ENCODE measurements at places on chromosomes 2 and 18.

GRCh38 chr2:231270221-231271114 is 72.0 kb downstream of the ARMC9 start:
- no peak for DNase-seq

GRCh38 chr18:11251229-11251890 is 102.0 kb upstream of the PIEZO2 start:
- DNase-seq, result no peak

DNA sequence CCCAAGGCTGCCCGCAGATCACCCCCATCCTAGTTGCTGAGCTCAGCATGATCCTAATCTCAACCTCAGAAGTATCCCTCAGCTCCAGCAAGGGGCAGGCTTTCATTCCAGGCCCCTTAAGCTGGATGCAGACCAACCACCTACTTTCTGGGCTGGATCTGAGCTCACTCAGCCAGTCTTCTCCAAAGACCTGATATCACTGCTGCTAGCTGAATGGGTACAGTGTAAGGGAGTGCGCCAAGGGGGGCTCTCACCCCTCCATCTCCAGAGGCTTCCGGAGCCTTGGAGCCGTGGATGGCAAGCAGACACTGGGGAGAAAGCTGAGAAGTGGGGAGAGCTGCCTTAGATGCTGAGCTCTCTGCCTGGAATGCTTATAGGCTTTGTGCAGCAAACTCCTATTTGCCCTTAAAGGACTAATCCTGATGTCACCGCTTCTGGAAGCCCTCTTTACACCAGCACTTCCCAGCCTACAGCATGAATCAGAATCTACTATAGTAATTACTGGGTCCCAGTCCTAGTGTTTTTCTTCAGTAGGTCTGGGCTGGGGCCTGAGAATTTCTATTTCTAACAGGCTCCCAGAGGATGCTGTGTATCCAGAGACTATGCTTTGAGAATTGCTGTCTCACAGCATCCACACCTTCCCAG is 31.0 kb downstream of the GYPC start:
- DNase-seq, result no peak

DNA sequence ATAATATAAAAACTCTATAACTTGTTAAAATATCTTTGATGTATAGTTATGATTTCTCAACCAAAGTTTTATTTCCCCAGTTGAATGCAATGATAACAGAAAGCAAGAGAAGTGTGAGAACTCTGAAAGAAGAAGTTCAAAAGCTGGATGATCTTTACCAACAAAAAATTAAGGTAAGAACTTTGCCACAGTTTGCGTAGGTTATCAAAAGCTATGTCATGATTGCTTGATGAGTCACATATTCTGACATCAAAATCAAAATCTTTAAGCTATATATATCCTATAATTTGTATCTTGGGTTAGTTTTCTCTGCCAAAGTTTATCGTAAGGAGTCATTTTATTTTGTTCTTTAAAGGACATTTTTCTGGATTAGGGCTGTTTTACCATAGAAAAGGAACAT is 35.0 kb downstream of the NDC80 start:
- DNase-seq, result no peak

DNA sequence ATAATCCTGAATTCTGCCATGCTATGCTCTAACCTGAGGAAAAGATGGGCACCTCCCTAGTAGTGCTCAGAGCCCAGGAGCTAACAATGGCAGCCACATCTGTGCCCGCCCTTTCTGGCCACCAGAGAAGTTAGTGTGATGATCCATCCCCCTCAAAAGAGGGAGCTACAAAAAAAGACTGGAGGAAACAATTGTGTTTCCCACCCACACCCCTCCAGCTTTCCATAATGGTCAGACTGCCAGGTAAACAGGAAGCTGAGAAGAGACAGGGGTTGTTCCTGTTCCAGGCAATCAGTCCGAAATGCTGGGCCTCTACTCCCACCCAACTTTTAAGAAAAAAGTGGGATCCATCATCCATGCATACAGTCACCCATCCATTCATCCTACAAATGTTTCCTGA is 3.2 kb downstream of the TBC1D8 start:
- no peak for DNase-seq

DNA sequence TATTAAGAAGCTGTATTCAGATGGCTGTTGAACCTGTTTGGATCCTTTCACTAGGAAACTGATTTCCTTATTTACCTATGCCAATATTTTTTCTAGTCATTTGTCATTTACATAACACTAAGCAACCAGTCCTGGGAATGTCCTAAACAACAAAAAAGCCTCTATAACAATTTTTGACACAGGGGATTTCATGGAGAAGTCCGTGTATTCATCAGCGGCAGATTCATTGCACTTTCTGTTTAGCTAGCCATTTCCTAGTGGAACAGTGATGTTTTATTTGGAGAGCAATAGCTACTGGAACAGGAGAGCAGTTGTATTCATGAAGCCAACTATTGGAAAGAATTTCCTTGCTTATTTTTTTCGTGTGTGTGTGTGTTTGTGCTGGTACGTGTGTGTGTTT is 604.3 kb upstream of the POU3F3 start:
- DNase-seq, result no peak

- no peak for DNase-seq
These were observed 21.5 kb downstream of the DYSF start for GRCh38 chr2:71474744-71475397.

DNA sequence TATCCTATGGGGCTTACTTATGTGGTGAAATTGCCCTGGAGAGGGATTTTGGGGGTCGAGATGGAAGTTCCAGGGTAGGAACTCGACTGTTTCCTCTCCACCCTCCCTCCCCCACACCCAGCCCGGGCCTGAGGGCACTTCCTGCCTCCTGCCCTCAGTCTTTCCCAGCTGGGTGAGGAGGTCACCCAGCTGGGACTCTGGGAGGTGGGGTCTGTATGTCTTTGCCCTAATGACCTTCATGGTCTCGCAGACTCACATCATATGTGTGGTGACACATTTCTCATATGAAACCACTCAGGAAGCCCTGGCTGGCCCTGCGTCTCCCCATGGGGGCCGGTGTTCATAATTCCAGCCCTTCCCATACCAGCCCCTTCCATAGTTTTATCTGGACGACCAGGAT is 12.4 kb downstream of the ATOH8 start:
- DNase-seq, result no peak

DNA sequence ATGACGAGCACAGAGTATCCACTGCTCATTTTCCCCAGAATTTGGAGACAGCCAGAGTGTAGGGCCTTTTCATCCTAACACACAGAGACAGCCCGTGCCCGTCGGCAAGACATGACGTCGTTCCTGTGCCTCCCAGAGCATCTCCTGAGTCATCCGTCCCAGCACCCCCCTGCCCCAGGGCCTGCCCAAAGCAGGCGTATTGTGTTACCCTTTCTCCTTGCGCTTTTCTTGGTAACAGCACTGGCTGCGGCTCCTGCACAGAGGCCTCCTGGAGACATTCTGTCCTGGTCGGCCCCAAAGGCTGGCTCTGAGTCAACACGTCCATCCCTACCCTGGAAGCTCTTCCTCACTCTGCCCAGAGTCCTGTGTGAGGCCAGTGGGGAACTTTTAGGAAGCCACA is 217.1 kb downstream of the KLHL29 start:
- no peak for DNase-seq

- no peak for DNase-seq
These were observed 91.7 kb downstream of the DYSF start for GRCh38 chr2:71544919-71545571.

GRCh38 chr2:224892574-224893204 is 149.6 kb downstream of the DOCK10 start:
- DNase-seq, result no peak

- DNase-seq, result no peak
These were observed 72.6 kb upstream of the DAPL1 start for GRCh38 chr2:158722266-158723105.

- DNase-seq, result no peak
These were observed 33.0 kb downstream of the INPP5D start for GRCh38 chr2:233093166-233093448.

- DNase-seq, result no peak
These were observed 48.0 kb upstream of the ID2 start for GRCh38 chr2:8633735-8634313.

- no peak for DNase-seq
These were observed 2.4 kb downstream of the CXXC1 start for GRCh38 chr18:50285071-50285470.

- DNase-seq, result no peak
These were observed 9.4 kb downstream of the ODC1 start for GRCh38 chr2:10438688-10439087.

DNA sequence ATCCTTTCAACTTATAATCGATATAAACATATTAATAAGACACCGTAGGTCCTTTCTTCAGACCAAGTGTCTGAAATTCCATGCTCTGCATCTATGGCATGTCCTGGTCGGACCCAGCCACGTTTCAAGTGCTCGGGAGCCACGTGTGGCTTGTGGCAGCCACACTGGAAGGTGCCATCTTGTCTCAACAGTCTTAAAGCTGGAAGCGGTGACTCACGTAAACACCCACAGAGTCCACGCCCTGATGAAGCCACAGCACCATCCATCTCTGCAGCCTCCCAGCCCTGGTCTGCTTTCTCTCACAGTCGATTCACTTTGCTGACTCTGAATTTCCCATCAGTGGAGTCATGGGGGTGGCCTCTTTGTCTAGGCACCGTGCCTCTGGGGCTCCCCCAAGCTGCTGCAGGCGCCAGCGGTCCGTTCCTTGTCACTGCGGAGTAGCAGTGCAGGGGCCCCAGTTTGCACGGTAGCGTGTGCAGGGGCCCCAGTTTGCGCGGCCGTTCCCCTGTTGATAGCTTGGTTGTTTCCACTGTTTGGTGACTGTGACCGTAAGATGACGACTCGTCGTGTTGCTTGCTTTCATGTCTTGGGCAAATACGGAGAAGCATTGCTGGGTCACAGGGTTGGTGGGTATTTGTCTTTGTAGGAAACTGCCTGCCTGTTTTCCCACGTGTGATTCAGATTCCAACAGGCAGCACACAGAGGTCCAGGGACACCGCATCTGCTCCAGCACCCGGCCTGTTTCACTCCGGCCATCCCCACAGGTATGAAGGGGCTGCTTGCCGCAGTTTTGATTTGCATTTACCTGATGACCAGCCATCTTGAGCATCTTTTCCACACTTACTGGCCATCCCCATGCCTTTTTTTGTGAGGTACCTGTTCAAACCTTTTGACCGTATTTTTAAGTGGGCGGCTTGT is 240.3 kb downstream of the HDAC4 start:
- no peak for DNase-seq

DNA sequence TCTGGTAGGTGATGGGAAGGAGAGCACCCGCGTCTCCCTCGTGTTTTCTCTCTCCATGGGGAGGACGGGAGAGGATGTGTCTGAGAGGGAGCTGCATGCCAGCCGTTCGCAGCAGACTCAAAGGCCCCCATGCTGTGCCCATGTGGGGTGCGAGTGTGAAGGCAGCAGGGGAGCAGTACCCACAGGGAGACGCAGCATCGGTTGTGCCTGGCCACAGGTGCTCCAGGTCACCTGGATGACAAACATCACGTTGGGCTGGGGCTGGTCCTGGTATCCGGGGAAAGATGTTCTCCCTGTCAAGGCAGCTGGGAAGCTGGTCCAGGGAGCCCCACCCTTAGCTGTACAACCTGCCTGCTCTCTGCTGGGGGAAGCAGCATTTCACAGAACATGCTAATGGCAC is 119.5 kb upstream of the SALL3 start:
- DNase-seq, result no peak

GRCh38 chr2:157871415-157871814 is 4.7 kb downstream of the ACVR1 start:
- DNase-seq, result no peak

DNA sequence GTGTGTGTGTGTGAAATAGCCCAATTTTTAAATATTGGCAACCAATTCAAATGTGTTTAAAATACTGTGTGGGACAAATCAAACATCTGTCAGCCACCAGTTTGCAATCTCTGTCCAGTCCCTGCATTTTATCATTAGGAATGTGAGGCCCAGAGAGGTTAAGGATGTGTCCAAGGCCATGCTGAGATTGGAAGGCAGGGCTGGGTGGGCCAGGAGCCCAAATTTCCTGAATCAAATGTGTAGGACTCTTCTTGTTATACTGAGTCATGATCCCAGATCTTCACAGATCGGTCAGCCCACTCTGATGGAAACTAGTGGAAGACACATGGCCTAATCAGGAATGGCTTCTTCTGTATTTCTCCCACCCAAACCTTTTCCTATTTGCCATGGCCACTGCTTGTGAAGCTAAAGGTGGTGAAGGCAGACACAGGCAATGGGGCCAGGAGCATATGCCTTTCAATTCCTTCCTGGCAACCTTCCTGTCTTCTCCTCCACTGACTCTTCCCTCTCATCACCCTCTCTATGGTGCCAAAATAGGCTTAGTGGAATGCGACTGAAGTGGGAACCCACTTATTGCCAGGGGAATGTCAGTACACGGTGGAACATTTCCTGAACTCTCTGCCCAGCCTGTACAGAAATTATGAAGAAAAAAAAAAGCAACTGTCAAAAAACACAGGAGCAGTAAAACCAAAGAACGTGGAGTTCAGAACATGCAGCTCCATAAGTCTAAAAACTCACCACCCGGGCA is 35.5 kb downstream of the ZEB2 start:
- no peak for DNase-seq

- no peak for DNase-seq
These were observed 253.7 kb downstream of the DYM start for GRCh38 chr18:49206717-49207116.

DNA sequence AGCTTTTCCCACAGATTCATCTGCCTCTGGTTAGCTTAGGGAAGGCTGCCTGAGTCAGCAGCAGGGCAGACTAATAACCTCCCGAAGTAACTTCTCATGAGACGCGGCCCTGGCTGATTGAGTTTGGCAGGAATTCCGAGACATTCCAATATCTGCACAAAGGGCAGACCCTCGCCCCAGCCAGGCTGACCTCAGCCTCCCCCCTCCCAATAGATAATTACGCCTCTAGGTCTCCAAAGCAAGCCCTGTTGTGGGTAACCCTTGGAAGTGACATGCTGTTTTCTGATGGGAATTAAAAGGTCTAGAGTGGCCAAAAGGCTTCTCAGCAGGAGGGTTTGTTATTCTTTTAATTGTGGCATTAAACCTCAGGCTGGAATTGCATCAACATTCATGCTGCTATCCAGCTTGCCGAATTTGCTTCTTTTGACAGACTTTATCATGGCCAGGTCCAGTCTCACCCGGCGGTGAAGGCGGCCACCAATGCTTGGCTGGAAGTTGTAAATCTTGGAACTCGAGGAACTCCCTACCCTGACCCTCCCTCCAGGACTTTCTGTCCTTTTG is 98.0 kb upstream of the SLC14A2 start:
- DNase-seq, result no peak

- no peak for DNase-seq
These were observed 27.7 kb downstream of the SDC1 start for GRCh38 chr2:20197192-20197591.

- no peak for DNase-seq
These were observed 126.4 kb upstream of the TLK1 start for GRCh38 chr2:171287036-171287571.

GRCh38 chr2:112768432-112768831 is 4.0 kb upstream of the CKAP2L start:
- no peak for DNase-seq

GRCh38 chr18:79819968-79820351 is 22.2 kb downstream of the KCNG2 start:
- no peak for DNase-seq

DNA sequence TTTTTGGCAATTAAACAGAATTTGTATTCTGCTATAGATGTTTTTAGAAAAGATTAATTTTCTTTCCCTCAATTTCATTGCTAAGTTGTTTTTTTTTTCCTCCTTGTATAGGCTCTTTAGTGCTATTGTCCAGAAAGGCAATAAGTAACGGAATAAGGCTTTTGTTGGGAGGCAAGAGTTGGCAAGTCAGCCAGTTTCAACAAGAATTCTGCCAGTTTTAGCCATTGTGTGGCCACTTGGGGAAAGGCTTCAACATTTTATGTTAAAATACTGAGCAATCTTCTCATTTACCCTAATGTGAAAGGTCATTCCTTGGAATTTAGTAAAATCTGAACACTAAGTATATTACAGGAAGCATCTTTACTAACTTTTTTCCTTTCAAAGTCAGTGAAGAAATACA is 9.6 kb downstream of the CALCRL start:
- no peak for DNase-seq
